ENCODE measurements at places on chromosomes 3 and 15.
A peak's percentile ranks its signal among the peaks of the same experiment; 100 is the strongest.

GRCh38 chr3:81749265-81749664 lies 12.2 kb downstream of the GBE1 start:
- no peak for DNase-seq
- peaks cover 50% of the 10 kb centered on the region for H3K36me3 ChIP-seq
- H3K27ac ChIP-seq: no peak overlapping the region
- H3K27me3 ChIP-seq: no peaks in the 10 kb centered on the region
- no peak overlapping the region for H3K4me3 ChIP-seq

DNA sequence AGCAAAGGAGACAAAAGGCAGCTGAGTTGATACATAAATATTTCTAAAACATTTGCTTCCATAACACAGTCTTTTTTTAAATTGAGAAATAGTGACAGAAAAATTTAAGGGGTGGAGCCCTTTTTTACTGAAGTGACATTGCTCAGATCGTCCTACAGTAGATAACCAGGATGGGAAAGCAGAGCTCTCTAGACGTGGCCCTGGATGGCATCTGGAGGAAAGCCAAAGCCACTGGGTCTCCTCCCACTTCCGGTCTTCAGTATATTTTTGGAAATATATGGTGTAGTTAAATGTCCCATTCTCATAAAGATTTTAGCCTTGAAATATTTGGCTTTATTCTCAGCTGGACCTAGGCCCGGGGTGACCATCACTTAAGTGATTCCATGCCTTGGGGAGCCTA lies 326.1 kb downstream of the ZNF621 start:
- H3K36me3 ChIP-seq: no peaks in the 10 kb centered on the region
- no peaks in the 10 kb centered on the region for H3K27me3 ChIP-seq
- H3K4me3 ChIP-seq: no peak overlapping the region
- no peak for DNase-seq
- H3K27ac ChIP-seq: no peak overlapping the region
- no peaks in the 10 kb centered on the region for H3K4me1 ChIP-seq

GRCh38 chr3:194824100-194824499 lies 138.4 kb downstream of the FAM43A start:
- H3K27me3 ChIP-seq: no peaks in the 10 kb centered on the region
- H3K36me3 ChIP-seq: no peaks in the 10 kb centered on the region
- H3K27ac ChIP-seq: no peak overlapping the region
- H3K4me3 ChIP-seq: no peak overlapping the region
- DNase-seq: no peak

- no peak overlapping the region for H3K27ac ChIP-seq
- DNase-seq: no peak
- H3K27me3 ChIP-seq: no peaks in the 10 kb centered on the region
- H3K4me3 ChIP-seq: no peak overlapping the region
- no peaks in the 10 kb centered on the region for H3K36me3 ChIP-seq
- no peaks in the 10 kb centered on the region for H3K4me1 ChIP-seq
Observed at GRCh38 chr15:87917480-87917879, 339.1 kb downstream of the NTRK3 start.

- H3K27me3 ChIP-seq: no peaks in the 10 kb centered on the region
- no peak overlapping the region for H3K27ac ChIP-seq
- H3K4me3 ChIP-seq: no peak overlapping the region
Observed at GRCh38 chr3:157058392-157059071, 101.4 kb downstream of the CCNL1 start.

DNA sequence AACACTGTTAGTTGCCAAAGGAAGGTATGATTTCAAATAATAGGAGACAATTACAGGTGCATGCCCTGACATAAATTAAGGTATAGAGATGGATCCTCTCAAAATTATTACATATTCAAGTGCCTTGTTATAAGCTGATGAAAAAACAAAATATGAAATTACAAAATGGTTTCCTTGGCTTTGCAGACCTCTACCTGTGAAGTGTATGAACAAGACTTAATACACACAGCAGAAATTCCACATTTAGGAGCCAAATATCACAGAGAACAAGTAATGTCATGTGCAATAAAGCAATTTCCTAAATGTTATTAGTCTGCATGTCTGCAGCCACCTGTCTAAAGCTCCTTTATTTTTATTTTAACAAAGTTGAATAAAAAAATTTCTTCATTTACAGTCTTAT lies 151.5 kb downstream of the ALCAM start:
- H3K27ac ChIP-seq: no peak overlapping the region
- H3K27me3 ChIP-seq: no peaks in the 10 kb centered on the region
- no peak overlapping the region for H3K4me3 ChIP-seq
- DNase-seq: no peak

GRCh38 chr3:71974786-71975185 lies 189.8 kb upstream of the PROK2 start:
- no peak overlapping the region for H3K4me3 ChIP-seq
- peaks cover 11% of the 10 kb centered on the region for H3K4me1 ChIP-seq
- H3K27ac ChIP-seq: no peak overlapping the region
- no peak for DNase-seq
- no peaks in the 10 kb centered on the region for H3K36me3 ChIP-seq
- peaks cover 17% of the 10 kb centered on the region for H3K27me3 ChIP-seq

- no peak for DNase-seq
- no peak overlapping the region for H3K27ac ChIP-seq
- H3K4me1 ChIP-seq: peaks cover 35% of the 10 kb centered on the region
- H3K27me3 ChIP-seq: peaks cover 4% of the 10 kb centered on the region
- H3K36me3 ChIP-seq: peaks cover 4% of the 10 kb centered on the region
Observed at GRCh38 chr15:81024936-81025335, 24.2 kb downstream of the TLNRD1 start.

- peaks cover 35% of the 10 kb centered on the region for H3K36me3 ChIP-seq
- peak; percentile 72 for DNase-seq
- peak overlapping the region; percentile 98 for H3K27ac ChIP-seq
- H3K27me3 ChIP-seq: no peaks in the 10 kb centered on the region
- peaks cover 29% of the 10 kb centered on the region for H3K4me1 ChIP-seq
Observed at GRCh38 chr3:142447301-142447851, 461 bp downstream of the XRN1 start.

DNA sequence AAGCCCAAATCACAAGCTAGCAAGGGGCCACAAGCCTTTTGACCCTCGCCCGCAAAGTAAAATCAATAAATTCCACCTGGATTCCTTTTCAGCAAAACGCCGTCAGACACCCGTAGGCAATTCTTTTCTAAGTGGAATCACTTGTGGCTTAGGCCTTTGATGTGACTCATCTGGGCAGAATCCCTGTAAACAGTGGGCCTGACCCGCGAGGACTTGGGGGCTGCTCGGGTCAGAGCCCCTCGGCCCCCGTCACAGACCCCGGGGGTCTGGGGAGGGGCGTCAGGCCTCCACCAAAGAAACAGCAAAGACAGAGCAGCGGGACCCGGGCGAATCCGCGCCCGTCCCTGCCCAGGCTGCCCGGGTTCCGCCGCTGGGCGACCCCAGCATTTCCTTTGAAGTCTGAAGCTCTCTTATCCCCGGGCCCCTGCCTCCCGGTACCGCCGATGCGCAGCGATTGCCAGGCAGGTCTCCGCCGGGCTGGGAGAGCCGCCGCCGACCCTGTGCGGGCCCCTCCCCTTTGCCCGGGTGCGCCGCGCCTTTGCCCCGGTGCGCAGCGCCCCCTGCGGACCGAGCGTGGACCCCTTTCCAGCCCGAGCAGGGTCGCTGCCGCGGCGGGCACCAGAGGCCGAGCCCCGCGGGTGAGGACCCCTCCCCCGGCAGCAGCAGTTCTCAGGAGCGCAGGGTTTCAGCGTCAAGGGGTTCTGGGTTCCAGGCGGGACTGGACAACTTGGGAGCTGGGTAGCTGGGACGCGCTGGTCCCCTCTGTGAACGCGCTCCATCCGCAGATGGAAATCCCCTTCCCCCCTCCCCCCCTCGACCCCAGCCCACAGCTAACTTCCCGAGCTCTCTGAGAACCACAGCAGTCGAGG lies 178.3 kb downstream of the UACA start:
- H3K4me1 ChIP-seq: peaks cover 15% of the 10 kb centered on the region
- peak; percentile 56 for DNase-seq
- no peaks in the 10 kb centered on the region for H3K36me3 ChIP-seq
- H3K4me3 ChIP-seq: peak overlapping the region; percentile 22
- H3K27ac ChIP-seq: no peak overlapping the region

- peaks cover 6% of the 10 kb centered on the region for H3K4me1 ChIP-seq
- no peak for DNase-seq
- H3K36me3 ChIP-seq: no peaks in the 10 kb centered on the region
- no peaks in the 10 kb centered on the region for H3K27me3 ChIP-seq
Observed at GRCh38 chr3:144187531-144188210, 216.0 kb downstream of the DIPK2A start.

- H3K36me3 ChIP-seq: no peaks in the 10 kb centered on the region
- H3K27ac ChIP-seq: no peak overlapping the region
- no peaks in the 10 kb centered on the region for H3K27me3 ChIP-seq
- H3K4me1 ChIP-seq: no peaks in the 10 kb centered on the region
Observed at GRCh38 chr15:70602834-70603560, 160.4 kb downstream of the UACA start.

Measured in activated CD8-positive, alpha-beta T cell treated with anti-CD3 and anti-CD28 coated beads for 36 hours (primary cell).